ENCODE measurements at places on chromosomes 12 and 14. TPM values are rescaled to one million over a fixed set of nuclear protein-coding genes. Genes with fewer than 3 reads are reported as not detected.
A peak's percentile ranks its signal among the peaks of the same experiment; 100 is the strongest.

DNA sequence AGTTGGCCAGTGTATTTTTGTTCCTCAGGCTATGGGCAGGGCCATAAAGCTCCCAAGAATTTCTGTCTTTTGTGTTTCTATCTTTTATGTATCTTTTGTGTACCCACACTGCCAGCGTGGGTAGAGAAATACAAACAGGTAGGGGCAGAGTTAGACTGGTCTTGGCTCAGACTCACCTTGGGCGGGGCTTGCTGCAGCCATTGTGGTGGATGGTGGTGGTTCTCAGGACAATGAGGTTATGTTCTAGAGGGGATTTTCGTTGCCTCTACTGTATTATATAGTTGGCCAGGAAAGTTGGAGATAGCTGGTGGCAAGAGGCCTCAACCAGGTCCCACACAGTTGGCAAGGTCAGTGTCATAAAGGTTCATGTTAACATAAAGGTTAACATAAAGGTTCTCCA, 977.5 kb upstream of the LRFN5 start:
- H3K27ac ChIP-seq, result no peak overlapping the region
- H3K4me1 ChIP-seq, result peaks cover 20% of the 10 kb centered on the region
- H3K4me3 ChIP-seq, result peak overlapping the region; percentile 64
- H3K27me3 ChIP-seq, result no peaks in the 10 kb centered on the region
- DNase-seq, result no peak

GRCh38 chr12:98955284-98955683, 310.2 kb downstream of the APAF1 start:
- H3K27ac ChIP-seq, result no peak overlapping the region
- no peaks in the 10 kb centered on the region for H3K4me1 ChIP-seq
- H3K27me3 ChIP-seq, result no peaks in the 10 kb centered on the region
- no peaks in the 10 kb centered on the region for H3K36me3 ChIP-seq
- H3K4me3 ChIP-seq, result no peak overlapping the region

CMA1 gene
- not detected for total RNA-seq

LYZ gene
- total RNA-seq, result 1.1 TPM

Data from WTC11 (cell line).